ENCODE measurements at places on chromosomes 4 and X.

DNA sequence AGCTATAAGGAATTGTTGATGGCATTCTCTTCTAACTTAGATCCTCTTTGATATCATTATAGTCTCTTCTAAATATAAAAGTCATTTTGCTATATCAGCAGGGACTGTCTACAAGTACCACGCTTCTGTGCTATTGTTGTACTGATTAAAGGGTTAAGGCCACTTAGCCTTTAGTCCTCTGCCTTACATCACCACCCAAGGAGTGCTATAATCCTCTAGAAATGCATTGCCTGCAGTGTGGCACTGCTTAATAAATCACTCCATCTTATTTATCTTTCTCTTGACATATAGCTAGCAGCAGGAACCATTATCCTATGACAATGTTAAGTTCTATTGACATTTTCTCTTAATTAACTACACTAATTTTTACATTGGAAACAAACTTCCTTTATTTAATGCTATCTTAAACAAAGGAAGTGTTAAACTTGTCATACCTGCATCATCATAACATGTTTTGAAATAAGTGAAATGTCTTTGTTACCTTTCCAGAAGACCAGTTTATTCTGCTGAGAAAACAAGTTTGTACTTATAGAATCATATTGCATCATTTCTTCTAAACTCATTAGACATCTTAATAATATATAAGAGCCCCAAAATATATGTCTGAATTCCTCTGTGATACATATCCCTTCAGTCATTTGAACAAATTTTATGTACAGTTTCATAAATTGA lies 360.9 kb upstream of the ATOH1 start:
- no peak for DNase-seq

GRCh38 chr4:86891762-86892635 lies at the start of gene C4orf36:
C4orf36 (minus strand) TSS chr4:86892422; CDS start chr4:86891520, 902 bp downstream.
- DNase-seq, result no peak

- DNase-seq, result no peak
These were observed 543.0 kb downstream of the SPRY1 start for GRCh38 chr4:123939621-123940020.

GRCh38 chr4:27861381-27861787 lies 1000.7 kb downstream of the STIM2 start:
- no peak for DNase-seq

GRCh38 chr4:61446941-61447340 lies 246.8 kb downstream of the ADGRL3 start:
- no peak for DNase-seq

All from stimulated activated CD8-positive, alpha-beta memory T cell treated with anti-CD3 and anti-CD28 coated beads, Interleukin-2, amount 100 ng/mL, for 1 hour (primary cell).